ENCODE measurements at places on chromosomes 4 and X.

DNA sequence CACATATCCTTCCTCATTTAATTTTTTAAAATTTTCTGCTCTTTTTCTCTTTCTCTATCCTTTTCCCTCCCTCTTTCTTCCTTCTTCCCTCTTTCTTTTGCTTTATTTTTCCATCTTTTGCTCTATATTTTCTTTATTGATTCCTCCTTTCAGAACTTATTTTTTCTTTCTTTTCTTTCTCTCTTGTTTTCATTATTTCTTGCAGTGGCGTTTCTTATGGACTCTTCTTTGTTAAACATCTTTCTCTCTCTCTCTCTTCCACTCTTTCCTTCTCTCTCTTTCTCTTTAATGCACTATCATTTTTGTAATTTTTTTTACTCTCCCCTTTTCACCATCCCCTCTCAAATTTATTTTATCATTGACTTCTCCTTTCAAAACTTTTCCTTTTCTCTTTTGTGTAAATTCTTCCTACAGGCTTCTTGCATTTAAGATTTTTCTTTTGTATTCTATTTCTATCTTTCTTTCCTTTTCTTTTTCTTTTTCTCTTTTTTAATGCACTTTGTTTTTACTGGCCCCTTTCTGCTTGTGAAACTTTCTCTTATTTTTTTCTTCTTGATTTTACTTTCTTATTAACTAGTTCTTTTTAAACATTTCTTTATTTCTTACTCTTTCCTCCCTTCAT, 97.0 kb downstream of the RBMX2 start:
- H3K4me3 ChIP-seq, result no peak overlapping the region
- no peak for DNase-seq
- H3K27me3 ChIP-seq, result no peaks in the 10 kb centered on the region
- H3K27ac ChIP-seq, result no peak overlapping the region
- H3K36me3 ChIP-seq, result no peaks in the 10 kb centered on the region
- H3K4me1 ChIP-seq, result peaks cover 4% of the 10 kb centered on the region

DNA sequence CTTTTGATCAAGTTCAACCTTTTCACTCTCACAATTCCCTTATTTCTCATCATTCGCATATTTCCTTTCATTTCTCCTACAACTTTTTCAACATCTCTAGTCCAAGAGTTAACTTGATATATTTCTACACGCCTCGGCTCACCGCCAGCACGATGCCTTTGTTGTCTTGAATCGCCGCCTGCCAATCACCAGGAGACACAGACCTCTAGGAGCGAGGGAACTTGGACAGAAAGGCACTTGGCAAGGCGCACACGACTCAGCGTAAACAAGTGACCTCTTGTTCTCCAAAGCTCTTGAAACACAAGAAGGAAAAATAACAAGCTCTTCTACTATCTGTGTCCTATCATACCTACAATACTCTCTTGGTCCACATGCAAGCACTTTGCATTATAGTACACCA, 27.1 kb upstream of the RBMX start:
- no peaks in the 10 kb centered on the region for H3K36me3 ChIP-seq
- H3K4me3 ChIP-seq, result no peak overlapping the region

- peaks cover 1% of the 10 kb centered on the region for H3K4me1 ChIP-seq
- DNase-seq, result no peak
- no peak overlapping the region for H3K27ac ChIP-seq
- no peaks in the 10 kb centered on the region for H3K27me3 ChIP-seq
- H3K36me3 ChIP-seq, result no peaks in the 10 kb centered on the region
Observed at GRCh38 chrX:136204571-136204970, 46.6 kb downstream of the MAP7D3 start.

GRCh38 chrX:38879631-38880220, 78.5 kb downstream of the MID1IP1 start:
- no peak overlapping the region for H3K4me3 ChIP-seq
- H3K27me3 ChIP-seq, result no peaks in the 10 kb centered on the region
- no peak for DNase-seq

- no peak for DNase-seq
- no peaks in the 10 kb centered on the region for H3K36me3 ChIP-seq
- H3K4me1 ChIP-seq, result no peaks in the 10 kb centered on the region
Observed at GRCh38 chr4:151541389-151542071, 132.6 kb downstream of the FHIP1A start.

DNA sequence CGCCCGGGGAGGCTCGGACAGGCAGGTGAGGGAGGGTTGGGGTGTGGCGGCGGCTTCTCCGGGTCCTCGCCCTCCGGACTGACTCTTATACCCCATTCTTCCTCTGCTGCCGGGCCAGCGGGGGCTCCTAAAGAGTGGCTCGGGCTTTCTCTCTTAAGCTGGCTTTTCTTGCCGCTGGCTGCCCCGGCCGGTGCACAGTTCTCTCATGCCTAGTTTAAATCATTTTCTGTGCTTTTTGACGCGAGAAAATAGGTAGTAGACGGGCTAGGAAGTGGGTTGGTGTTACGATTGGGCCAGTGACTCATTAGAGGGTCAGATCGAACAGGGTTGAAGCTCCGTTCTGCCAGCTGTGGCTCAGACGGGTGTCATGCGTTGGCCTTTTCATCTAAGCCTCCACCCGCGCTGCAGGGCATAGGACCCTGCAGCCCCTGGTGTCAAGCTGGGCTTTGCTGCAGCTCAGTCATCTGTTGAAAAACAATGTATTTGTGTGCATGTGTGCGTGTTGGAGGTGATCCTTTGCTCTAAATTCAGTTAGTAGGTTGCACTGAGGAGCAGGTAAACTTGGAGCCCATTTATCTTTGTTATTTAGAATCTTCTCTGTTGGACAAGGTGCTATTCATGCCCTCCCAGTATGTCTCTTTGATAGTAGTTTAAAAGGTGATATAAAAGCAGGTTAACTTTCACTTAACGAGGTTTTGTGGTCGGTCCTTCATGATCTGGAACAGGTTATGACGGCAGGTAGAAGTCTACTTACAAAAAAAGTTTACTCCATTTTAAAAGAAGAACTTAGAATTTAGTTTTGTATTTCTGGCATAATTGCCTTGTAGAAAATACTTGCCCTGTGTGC, 802 bp downstream of the BMP2K start:
- H3K36me3 ChIP-seq, result no peaks in the 10 kb centered on the region
- DNase-seq, result peak; percentile 54
- H3K4me1 ChIP-seq, result peaks cover 15% of the 10 kb centered on the region
- peak overlapping the region; percentile 74 for H3K4me3 ChIP-seq
- H3K27ac ChIP-seq, result no peak overlapping the region

DNA sequence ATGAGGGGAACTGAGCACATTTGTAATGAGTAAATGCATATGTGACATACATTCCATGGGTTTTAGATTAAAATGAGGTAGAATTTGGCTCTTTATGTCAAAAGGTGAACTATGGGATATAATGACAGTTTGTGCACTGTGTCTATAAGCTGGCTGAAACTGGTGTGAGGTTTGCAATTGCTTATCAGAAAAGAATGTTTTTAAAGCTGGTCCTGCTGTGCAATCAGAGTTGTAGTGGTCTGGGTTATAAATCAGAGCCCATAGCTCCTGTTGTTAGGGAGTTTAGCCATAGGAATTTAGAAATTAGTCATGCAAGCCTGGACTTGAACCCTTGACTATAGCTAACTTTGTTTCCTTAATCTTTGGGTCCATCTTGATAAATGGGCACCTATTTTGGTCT, 23.1 kb upstream of the GATB start:
- H3K36me3 ChIP-seq, result no peaks in the 10 kb centered on the region
- H3K27me3 ChIP-seq, result no peaks in the 10 kb centered on the region
- H3K4me1 ChIP-seq, result no peaks in the 10 kb centered on the region
- no peak for DNase-seq

GRCh38 chr4:120156120-120156718, 89.6 kb upstream of the MAD2L1 start:
- H3K4me1 ChIP-seq, result no peaks in the 10 kb centered on the region
- H3K27me3 ChIP-seq, result no peaks in the 10 kb centered on the region
- H3K27ac ChIP-seq, result no peak overlapping the region
- no peak overlapping the region for H3K4me3 ChIP-seq
- no peaks in the 10 kb centered on the region for H3K36me3 ChIP-seq

DNA sequence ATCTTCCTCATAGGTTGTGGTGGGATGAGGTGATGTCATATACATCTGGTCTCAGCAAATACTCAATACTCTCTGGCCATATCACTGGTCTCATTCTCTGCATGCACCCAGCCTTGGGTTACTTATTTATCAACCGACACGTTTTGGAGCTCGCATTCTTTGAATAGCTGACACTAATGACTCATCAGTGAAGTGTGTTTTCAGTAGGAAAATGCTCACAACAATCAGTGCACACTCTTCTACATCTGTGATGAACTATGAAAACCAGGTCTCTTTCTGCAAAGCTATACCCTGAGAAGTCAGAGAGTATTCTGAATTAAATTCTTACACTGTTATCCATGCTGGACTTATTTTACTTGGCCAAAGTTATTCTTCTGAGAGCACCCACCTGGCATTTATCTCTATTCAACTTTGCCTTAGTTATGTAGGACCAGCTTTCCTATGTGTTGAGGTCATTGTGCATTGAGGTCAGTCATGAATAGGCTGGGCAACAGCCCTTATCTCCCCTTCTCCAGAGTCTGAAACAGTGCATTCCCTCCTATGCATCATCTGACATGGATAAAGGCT, 58.7 kb upstream of the DHX15 start:
- no peaks in the 10 kb centered on the region for H3K4me1 ChIP-seq
- no peak for DNase-seq
- no peak overlapping the region for H3K4me3 ChIP-seq
- no peak overlapping the region for H3K27ac ChIP-seq

GRCh38 chrX:97384685-97385084, 501.0 kb downstream of the RPA4 start:
- no peaks in the 10 kb centered on the region for H3K27me3 ChIP-seq
- H3K27ac ChIP-seq, result no peak overlapping the region
- peaks cover 19% of the 10 kb centered on the region for H3K4me1 ChIP-seq
- H3K36me3 ChIP-seq, result no peaks in the 10 kb centered on the region
- H3K4me3 ChIP-seq, result no peak overlapping the region

- DNase-seq, result no peak
- no peaks in the 10 kb centered on the region for H3K36me3 ChIP-seq
- peak overlapping the region; percentile 65 for H3K4me3 ChIP-seq
- H3K4me1 ChIP-seq, result peaks cover 64% of the 10 kb centered on the region
- no peaks in the 10 kb centered on the region for H3K27me3 ChIP-seq
- no peak overlapping the region for H3K27ac ChIP-seq
Observed at GRCh38 chr4:99654361-99654761, 3.3 kb downstream of the C4orf54 start.

- no peaks in the 10 kb centered on the region for H3K27me3 ChIP-seq
- H3K27ac ChIP-seq, result peak overlapping the region; percentile 100
- peaks cover 52% of the 10 kb centered on the region for H3K4me1 ChIP-seq
- no peak overlapping the region for H3K4me3 ChIP-seq
Observed at GRCh38 chrX:1487401-1487800, 34.7 kb upstream of the ASMTL start.

DNA sequence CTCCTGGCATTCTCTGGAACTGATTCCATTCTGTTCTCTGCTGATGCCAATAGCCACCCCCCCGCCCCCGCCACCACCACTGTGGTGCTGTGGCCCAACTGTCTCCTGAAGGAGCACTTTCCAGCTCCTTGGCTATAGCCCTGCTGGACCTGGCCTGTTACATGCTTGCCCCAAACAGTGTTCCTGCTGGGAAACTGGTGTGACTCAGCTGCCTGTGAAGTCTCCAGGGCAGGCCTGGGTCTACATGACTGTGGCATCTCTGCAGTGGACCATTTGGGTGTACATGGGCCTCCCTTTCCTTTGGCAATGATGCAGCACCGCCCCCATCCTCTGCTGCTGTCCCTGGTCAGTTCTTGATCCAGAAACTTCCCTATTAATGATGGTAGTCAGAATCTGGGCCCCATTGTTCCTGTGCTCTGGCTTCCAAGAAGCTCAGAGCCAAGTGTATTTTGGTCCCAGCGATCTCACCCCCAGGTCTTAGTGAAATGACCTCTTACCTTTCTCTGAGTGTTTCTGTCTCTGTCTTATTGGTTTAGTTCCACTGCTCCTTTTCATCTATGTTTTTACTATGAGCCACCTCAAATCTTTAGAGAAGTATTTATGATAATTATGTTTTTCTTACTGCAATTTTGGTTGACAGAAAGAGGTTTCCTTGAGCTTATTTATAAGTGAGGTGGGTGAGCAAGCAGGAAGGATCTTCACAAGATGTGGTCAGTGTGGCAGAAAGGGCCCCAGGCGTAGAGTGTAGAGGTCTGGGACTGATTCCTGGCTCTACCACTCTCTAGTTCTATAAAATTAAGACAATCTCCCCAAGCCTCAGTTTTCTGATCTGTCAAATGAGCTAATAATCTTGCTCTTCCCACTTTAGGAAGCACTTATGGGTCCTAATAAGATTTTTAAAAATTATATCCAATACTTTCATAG, 210.7 kb upstream of the EOLA2 start:
- no peak overlapping the region for H3K4me3 ChIP-seq
- H3K27ac ChIP-seq, result no peak overlapping the region
- no peaks in the 10 kb centered on the region for H3K36me3 ChIP-seq
- H3K27me3 ChIP-seq, result no peaks in the 10 kb centered on the region

GRCh38 chr4:10243856-10244255, 127.3 kb upstream of the WDR1 start:
- H3K36me3 ChIP-seq, result no peaks in the 10 kb centered on the region
- H3K27me3 ChIP-seq, result no peaks in the 10 kb centered on the region
- no peak overlapping the region for H3K4me3 ChIP-seq

DNA sequence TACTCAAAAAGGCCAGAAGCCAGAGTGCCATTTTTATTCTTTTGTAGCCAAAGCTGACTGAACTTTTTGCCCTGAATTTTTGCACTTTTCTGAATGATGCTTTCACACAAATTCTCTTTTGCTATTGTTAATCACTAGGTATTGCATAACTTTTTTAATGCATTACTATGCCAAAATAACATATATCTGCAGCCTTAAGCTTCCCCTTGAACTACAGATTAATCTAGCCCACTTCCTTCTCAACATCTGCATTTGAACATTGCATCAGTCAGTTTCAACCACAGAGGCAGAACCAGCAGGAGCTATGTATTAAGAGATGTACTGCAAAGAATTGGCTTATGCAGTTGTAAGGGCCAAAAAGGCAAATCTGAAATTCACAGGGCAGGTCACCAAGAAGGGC, 197.6 kb upstream of the GYPA start:
- no peak for DNase-seq
- H3K27ac ChIP-seq, result no peak overlapping the region
- no peak overlapping the region for H3K4me3 ChIP-seq
- 0 out of 2 replicates have a peak, but pooled peaks cover 2% of the 10 kb centered on the region for H3K27me3 ChIP-seq
- H3K4me1 ChIP-seq, result no peaks in the 10 kb centered on the region

DNA sequence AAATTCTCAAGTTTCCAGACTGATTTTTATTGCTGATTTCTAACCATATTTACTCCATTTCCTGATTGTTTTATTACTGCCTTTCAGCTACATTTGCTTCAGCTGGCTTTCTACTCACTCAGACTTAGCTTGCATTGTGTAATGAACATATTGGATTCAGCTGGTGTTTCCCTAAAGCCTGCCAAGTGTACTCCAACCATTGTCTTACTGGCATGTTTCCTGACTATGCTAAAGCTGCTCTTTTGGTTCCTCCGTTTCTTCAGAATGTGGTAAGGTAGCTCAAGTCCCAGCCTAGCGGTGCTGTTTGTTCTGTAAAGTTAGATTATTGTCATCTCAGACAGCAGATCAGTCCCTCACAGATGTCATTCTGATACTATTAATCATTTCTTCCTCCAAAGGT, 53.1 kb upstream of the GLRA2 start:
- H3K4me3 ChIP-seq, result no peak overlapping the region
- H3K27ac ChIP-seq, result no peak overlapping the region
- H3K4me1 ChIP-seq, result no peaks in the 10 kb centered on the region

Data from Karpas-422 (cell line).